ENCODE measurements at places on chromosomes 7 and 10. TPM values are rescaled to one million over a fixed set of nuclear protein-coding genes. Genes with fewer than 3 reads are reported as not detected.

- no peak for DNase-seq
Measured at GRCh38 chr7:150911590-150912267, 59.4 kb downstream of the AOC1 start.

- no peak for DNase-seq
Measured at GRCh38 chr7:22831602-22832305, 9.1 kb upstream of the TOMM7 start.

- DNase-seq, result no peak
Measured at GRCh38 chr7:99083733-99084132, 60.2 kb downstream of the SMURF1 start.

PLEKHS1 gene
- not detected for total RNA-seq

PPP2R2D gene
- total RNA-seq, result 34.9 TPM

DNA sequence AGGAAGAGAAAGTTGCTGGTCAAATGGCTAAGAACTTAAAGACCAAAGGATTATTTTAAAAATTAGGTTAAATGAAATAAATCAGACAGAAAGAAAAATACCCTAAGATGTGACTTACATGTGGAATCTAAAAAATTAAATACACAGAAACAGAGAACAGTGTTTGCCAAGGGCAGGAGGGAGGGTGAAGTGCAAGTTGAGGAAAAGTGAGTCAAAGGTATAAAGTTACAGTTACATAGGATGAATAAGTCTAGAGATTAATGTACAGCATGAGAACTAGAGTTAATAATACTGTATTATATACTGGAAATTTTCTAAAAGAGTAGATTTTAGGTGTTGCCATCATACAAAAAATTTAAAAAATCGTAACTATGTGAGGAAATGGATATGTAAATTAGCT is 146.3 kb downstream of the MDFIC start:
- DNase-seq, result no peak

ANKRD7 gene
- 1.4 TPM for total RNA-seq

- DNase-seq, result no peak
Measured at GRCh38 chr10:125605167-125605566, 77.8 kb downstream of the TEX36 start.

DNA sequence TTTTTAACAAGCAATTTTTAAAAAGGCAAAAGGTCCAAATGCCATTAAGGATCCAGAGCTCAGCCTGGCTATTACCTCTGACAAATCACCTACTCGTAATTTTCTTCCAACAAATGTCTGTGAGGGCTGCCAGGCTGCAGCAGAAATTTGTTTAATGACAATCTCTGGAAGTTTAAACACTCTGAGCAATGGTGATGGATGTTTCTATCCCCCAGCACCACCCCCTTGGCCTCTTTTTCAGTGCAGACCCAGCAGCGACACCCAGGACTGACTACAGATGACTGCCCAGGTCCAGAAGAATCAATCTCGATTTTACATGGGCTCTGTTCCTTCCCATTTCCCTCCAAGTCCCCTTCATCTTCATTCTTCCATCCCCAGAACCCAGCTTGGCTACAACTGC is 201.4 kb upstream of the AOAH start:
- no peak for DNase-seq

PROSER2 gene
- total RNA-seq, result 0.34 TPM

- DNase-seq, result no peak
Measured at GRCh38 chr10:13231808-13232207, 2.4 kb downstream of the UCMA start.

PILRA gene
- total RNA-seq, result 1.9 TPM

DNA sequence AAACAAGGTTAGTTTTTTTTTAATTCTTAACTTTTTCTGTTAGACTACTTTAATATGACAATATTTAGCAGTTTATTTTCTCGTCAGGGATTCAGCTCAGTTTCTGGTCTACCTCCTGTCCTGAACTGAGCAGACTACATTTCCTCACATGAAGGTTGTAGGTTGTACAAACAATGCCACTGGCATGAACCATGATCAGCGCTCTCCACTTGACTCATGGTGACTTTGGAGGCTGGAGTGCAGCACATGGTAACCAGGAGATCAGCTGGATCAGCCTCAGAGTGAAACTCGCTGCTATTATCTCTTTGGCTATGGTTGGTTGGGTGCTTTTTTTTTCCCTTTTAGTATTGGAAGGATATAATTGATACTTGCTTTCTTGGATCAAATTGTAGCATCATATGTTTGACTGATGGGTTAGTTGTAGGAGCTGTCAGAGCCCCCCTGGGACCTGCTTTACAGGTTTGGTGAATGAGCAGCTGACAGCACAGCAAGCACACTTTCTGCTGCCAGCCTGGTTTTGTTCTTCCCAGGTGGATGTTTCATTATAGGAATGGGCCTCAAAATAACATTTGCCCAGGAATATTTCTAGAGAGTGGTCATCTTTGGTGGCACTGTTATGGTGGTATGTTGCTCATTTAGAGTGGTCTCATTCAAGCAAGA is 556.4 kb downstream of the AUTS2 start:
- DNase-seq, result no peak

DNA sequence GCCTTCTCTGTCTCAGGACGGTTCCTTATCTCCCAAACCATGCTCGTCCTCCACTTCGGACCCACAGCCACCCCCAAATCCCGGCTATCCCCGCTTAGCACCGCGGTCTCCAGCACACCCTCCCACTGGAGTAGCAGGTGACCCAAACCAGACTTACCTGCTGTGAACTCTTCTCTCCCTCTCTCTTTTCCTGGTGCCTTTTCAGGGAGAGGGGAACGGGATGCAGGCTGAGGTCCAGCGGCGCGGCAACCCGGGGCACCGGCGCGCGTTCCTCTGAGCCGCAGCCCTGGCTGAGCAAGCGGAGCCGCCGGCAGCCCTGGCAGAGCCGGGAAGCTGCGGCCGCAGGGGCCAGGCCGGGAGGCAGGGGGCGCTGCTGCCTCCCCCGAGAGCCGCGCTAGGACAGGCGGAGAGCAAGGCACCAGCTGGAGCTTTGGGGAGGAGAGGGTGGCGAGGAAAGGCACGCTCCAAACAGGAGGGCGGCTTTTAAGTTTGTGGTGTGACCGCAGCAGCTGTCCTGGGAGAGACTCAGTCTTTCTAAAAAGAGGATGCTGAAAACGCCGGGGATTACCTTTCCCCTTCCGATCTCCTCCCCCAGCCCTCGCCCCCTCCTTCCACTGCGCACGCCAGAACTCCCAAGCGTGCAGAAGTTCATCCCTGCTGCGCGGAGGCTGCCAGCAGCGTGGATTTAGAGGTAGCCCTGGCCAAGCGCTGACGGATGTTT is at the start of gene SEMA3D:
SEMA3D (minus strand) TSS at position 536 of the 721 bp plus-strand sequence. CDS start 65,165 bp downstream, outside the sequence.
- DNase-seq, result peak; percentile 52

- DNase-seq, result no peak
Measured at GRCh38 chr10:117408436-117409384, 33.5 kb upstream of the PDZD8 start.

GRCh38 chr7:148500978-148501377 is 89.6 kb upstream of the C7orf33 start:
- no peak for DNase-seq

AVL9 gene
- 21.1 TPM for total RNA-seq

DNA sequence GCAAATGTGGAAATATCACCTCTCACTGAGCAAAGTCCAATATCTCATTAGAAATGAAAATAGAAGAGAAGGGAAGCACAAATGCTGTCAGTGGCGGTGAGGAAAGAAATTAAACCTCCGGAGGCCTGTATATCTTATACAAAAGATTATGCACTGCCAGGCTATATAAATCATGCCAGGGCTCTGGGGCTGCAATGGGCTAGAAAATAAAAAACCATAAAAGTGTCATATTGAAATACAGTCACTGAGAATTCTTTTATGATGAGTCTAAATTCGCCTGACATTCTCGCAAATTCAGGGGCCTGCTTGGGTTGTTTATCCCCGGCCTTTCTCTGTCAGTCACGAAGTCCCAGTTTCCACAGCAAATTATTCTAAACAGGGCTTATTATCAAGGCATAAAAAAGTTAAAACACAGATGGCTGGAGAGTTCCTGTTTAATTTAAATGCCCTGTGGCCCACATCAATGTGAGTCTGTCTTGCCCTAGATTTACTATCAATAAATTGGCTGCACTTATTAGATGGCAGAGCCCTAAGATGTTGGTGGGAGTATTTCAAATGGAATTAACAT is 193.8 kb downstream of the SNX10 start:
- no peak for DNase-seq

GRCh38 chr7:44982535-44982923 is 3.7 kb upstream of the MYO1G start:
- no peak for DNase-seq

CLEC5A gene
- total RNA-seq, result 0.37 TPM

DNA sequence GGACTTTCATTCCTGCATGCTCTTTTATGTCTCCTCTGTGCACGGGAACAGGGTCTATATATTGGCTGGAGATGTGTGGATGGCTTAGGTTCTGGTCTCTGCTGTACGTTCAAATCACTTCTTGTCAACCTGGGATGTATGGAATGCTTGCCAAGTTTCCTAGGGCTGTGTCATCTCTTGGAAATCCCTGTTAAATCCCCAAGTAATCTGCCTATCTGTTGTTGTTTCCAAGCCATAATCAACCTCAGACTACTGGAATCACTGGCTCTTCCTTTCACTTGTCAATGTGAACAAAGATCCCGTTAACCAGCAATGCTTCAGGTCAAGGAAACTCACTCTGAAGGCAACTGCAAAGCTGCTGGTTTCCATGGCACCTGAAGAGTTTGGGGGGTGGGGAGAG is 93.3 kb upstream of the FAM171A1 start:
- DNase-seq, result no peak

HMX3 gene
- not detected for total RNA-seq

All from heart right ventricle (tissue), 16 donors.